ENCODE measurements at places on chromosomes 6 and 20. TPM values are rescaled to one million over a fixed set of nuclear protein-coding genes. Genes with fewer than 3 reads are reported as not detected.
A peak's percentile ranks its signal among the peaks of the same experiment; 100 is the strongest.

The PNLDC1 gene
- total RNA-seq, result not detected

The HSP90AB1 gene
- total RNA-seq, result 1,046 TPM

The IL17A gene
- total RNA-seq, result not detected

The SLC12A5 gene
- 21.0 TPM for total RNA-seq

The COL9A1 gene
- not detected for total RNA-seq

The STMND1 gene
- not detected for total RNA-seq

DNA sequence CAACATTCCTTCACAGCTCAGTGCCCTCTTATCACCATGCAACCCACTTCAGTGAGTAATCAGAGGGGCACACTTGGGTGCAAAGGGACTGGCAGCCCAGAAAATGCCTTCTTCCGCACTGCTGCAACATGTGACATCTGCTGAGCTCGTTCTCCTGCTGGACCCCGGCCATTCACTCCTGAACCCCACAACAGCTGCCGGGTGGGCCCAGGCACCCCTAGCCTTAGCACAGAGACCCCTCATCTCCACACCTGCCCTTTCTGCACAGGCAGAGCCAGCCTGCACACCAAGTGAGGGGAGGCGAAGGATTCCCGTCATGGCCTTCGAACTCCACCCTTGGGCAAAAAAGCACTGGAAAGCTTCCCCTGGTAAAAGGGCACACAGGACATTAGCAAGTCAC is 164.3 kb upstream of the RIN2 start:
- no peaks in the 10 kb centered on the region for H3K36me3 ChIP-seq
- no peak overlapping the region for H3K27ac ChIP-seq
- H3K27me3 ChIP-seq, result no peaks in the 10 kb centered on the region
- H3K4me3 ChIP-seq, result no peak overlapping the region
- no peak for DNase-seq

- peak; percentile 52 for DNase-seq
- peak overlapping the region; percentile 58 for H3K27ac ChIP-seq
- no peak overlapping the region for H3K4me3 ChIP-seq
- peaks cover 4% of the 10 kb centered on the region for H3K27me3 ChIP-seq
Measured at GRCh38 chr20:38286586-38287531, 17.1 kb upstream of the BPI start.

DNA sequence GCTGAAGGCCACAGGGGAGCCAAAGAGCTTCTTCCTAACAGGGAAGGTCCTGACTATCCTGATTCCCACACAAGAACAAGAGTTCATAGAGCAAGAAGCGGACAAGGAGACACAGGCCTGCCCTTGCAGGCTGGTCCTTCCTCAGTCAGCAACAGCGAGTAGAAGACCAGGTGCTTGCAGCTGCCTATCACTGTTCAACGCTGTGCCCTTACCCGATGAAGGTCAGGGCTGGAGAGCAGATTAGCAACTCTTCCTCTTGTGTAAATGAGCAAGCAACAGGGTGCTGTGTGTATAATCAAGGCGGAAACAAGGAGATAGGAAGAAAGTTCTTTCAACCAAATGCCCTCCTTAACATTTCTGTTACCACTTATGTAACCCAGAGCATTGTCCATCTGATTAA is 115.3 kb upstream of the SPACA1 start:
- no peak overlapping the region for H3K4me3 ChIP-seq
- H3K36me3 ChIP-seq, result no peaks in the 10 kb centered on the region
- no peaks in the 10 kb centered on the region for H3K4me1 ChIP-seq
- H3K27me3 ChIP-seq, result no peaks in the 10 kb centered on the region

DNA sequence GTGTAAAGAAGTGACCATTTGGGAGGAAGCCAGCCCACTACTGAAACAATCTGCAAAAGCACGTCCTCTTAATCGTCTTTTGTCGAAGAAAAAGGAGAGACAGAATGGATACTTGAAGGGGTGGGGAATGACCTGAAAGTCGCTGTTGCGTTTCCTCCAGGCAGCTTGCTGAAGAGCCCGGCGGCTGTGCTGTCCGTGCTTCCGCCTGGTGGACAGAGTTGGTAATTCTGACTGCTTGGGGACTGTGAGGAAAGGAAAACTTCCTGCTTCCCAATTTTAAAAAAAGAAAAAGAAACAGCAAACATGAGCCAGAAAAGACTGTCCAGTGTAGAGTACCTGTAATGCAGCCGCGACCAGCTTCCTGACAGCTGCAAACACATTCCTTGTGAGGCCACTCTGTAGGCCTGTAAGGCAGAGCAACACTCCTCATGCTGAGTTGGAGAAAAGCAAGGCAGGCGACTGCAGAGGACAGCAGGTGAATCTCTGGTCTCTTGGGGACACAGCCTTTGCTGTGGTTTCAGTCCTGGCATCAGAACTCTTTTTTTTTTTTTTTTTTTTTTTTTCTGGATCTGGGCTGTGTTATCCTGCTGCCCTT is 251.1 kb upstream of the TBX18 start:
- H3K4me1 ChIP-seq, result no peaks in the 10 kb centered on the region
- no peak overlapping the region for H3K27ac ChIP-seq
- peak; percentile 35 for DNase-seq

- no peaks in the 10 kb centered on the region for H3K4me1 ChIP-seq
- H3K27ac ChIP-seq, result no peak overlapping the region
- no peaks in the 10 kb centered on the region for H3K27me3 ChIP-seq
- no peak for DNase-seq
Measured at GRCh38 chr6:14081126-14081525, 36.4 kb upstream of the CD83 start.

- no peaks in the 10 kb centered on the region for H3K36me3 ChIP-seq
- no peak for DNase-seq
Measured at GRCh38 chr6:40722553-40723258, 135.5 kb upstream of the LRFN2 start.

- H3K4me3 ChIP-seq, result no peak overlapping the region
- no peak for DNase-seq
- H3K36me3 ChIP-seq, result no peaks in the 10 kb centered on the region
- no peak overlapping the region for H3K27ac ChIP-seq
- no peaks in the 10 kb centered on the region for H3K4me1 ChIP-seq
- H3K27me3 ChIP-seq, result no peaks in the 10 kb centered on the region
Measured at GRCh38 chr6:142568857-142569597, 267.2 kb downstream of the ADGRG6 start.

DNA sequence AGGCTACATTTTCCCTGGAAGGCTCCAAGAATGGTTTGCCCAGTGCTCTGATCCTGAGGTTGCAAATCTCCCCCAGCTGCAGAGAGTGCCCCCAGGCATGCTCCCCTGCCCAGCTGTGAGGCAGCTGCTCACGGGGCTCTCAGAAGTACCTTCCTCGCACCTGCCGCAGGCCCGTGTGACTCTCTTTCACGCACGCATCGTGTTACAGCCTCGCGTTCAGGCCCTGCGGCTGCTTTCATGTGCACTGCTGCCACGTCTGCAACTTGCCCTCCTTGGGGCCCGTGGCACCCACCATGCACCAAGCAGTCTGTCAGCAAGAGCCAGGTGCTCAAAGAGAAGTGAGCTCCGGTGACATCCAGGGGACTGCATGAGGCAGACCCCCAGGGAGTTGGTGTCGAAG is 28.6 kb upstream of the SPO11 start:
- no peaks in the 10 kb centered on the region for H3K27me3 ChIP-seq
- no peak overlapping the region for H3K27ac ChIP-seq
- no peak for DNase-seq
- no peaks in the 10 kb centered on the region for H3K4me1 ChIP-seq

DNA sequence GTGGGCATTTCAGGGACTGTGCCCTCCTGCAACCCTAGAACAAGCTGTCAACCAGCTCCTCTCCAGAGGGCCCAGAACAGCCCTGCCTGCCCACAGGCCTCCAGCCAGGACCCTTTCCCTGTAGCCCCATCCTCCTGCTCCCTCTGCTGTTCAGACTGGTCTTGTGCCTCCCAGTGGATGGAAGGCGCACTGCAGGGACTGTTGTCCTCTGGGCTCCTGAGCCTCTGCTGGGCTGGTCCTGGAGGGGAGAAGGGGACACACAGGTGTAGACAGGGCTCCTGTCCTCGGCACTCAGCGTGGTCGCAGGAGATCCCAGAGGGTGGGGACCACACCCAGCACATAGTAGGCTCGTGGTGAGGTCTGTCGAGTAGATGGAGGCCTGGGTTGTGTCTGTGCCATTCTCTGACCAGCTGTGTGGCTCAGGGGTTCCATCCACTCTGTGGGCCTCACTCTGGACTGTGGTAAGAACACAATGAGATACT is 11.5 kb downstream of the ITPR3 start:
- H3K36me3 ChIP-seq, result no peaks in the 10 kb centered on the region
- no peak overlapping the region for H3K27ac ChIP-seq
- peaks cover 14% of the 10 kb centered on the region for H3K4me1 ChIP-seq
- H3K27me3 ChIP-seq, result no peaks in the 10 kb centered on the region
- peak; percentile 48 for DNase-seq

- DNase-seq, result no peak
- no peak overlapping the region for H3K4me3 ChIP-seq
- H3K27ac ChIP-seq, result no peak overlapping the region
- no peaks in the 10 kb centered on the region for H3K36me3 ChIP-seq
- no peaks in the 10 kb centered on the region for H3K4me1 ChIP-seq
Measured at GRCh38 chr6:159966981-159967380, 1.9 kb upstream of the IGF2R start.

DNA sequence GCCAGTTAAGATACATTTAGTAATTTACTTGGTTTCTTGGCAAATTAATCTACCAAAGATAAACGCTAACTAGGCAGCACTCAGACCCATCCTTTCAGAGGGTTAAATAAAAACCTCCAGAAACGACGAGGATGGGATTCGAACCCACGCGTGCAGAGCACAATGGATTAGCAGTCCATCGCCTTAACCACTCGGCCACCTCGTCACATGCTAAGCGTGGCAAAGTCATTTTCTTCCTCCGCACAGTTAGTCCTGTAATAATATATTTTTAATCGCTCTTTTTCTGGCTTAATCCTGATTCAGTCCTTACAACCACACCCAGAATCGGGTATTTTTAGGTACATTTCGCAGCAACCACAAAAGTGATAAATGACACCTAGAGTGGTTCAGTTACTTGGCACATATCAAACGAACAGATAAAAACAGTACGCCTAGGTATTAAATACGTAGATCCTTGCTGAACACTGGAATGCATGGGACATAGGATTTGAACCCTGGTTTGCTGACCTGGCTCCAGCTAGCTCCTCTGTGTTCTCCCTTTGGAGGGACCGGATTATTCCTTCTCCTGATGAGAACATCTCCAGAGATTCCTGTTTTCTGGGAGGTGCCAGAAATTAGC is 71.6 kb downstream of the GPX5 start:
- H3K36me3 ChIP-seq, result no peaks in the 10 kb centered on the region
- no peak overlapping the region for H3K27ac ChIP-seq
- no peak for DNase-seq
- no peaks in the 10 kb centered on the region for H3K4me1 ChIP-seq
- H3K27me3 ChIP-seq, result no peaks in the 10 kb centered on the region
- no peak overlapping the region for H3K4me3 ChIP-seq

- no peaks in the 10 kb centered on the region for H3K27me3 ChIP-seq
- peak; percentile 59 for DNase-seq
- H3K4me1 ChIP-seq, result peaks cover 8% of the 10 kb centered on the region
- no peak overlapping the region for H3K4me3 ChIP-seq
Measured at GRCh38 chr6:157715728-157716164, 107.3 kb upstream of the SNX9 start.

DNA sequence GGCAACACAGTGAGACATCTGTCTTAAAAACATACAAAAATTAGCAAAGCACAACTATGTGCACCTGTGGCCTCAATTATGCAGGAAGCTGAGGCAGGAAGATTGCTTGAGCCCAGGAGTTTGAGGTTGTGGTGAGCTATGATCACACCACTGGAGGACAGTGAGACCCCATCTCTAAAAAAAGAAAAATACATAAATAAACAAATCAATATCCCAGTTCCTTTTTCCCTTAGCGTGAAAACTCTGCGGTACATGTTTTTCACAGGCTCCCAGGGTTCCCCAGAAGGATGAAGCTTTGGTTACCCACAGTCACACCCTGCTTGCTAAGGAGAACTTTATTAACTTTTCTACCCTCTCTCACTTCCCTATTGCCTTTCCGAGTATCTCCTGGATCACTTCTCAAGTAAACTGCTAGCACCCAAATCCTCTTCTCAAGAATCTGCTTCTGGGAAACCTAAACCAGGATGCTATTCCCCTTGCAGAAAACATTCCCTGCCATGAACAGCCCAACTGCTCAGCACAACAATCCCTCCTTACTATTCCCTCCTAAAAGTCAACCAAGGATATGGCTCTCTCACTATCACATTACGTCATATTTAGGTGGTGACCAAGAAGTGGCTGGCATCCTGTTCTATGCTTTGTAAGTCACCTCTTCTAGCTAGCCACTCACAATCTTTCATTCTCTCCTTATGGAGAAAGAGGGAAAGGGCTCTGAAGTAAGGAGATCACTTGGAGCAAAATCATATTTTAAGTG is 122.4 kb downstream of the IPCEF1 start:
- no peaks in the 10 kb centered on the region for H3K36me3 ChIP-seq
- H3K27me3 ChIP-seq, result no peaks in the 10 kb centered on the region
- no peak for DNase-seq
- no peak overlapping the region for H3K27ac ChIP-seq
- H3K4me1 ChIP-seq, result no peaks in the 10 kb centered on the region
